ENCODE measurements at places on chromosomes 6 and 20.

DNA sequence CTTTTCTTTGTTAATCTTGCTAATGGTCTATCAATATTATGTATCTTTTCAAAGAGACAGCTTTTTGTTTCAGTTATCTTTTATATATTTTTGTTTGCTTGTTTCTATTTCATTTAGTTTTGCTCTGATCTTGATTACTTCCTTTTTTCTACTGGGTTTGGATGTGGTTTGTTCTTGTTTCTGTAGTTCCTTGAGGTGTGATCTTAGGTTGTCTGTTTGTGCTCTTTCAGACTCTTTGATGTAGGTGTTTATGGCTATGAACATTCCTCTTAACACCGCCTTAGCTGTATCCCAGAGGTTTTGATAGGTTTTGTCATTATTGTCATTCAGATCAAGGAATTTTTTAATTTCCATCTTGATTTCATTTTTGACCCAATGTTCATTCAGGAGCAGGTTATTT, 26.8 kb upstream of the TNFAIP3 start:
- no peak for DNase-seq

DNA sequence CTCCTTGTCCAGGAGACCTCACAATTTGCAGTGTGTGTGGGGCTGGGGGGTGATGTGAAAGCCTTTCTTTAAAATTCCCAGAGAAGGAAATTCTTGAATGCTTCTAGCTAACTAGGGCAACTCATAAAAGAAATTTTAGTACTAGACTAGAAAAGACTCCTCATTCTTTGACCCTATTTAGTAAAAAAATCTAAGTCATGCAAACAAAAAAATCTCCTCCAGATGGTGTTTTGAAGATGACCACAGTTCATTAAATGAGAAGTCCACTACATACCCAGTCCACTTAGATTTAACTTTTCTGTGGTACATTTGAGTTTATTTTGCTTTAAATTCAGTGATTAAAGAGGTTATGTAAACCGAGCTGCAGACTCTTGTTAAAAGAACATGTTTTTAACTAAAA, 67.5 kb downstream of the NDUFAF5 start:
- DNase-seq = no peak

DNA sequence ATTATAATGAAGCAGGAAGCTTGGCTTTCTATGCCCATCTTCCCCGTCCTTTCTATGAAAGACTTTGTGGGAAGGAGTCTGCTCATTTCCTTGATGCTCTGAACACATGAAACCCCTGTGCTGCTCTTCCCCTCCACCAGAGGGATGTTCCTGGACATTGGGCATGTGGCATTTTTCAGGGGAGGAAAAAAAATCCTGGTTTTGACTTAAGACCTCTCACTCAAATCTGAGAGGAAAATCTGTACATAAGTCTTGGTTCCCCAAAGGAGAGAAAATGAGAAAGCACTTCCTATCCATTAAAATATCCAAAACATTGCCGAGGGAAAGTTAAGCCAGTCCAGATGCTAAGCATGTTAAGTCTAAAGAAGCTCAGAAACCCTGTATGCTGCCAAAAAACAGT, 393.0 kb downstream of the PAX1 start:
- no peak for DNase-seq

DNA sequence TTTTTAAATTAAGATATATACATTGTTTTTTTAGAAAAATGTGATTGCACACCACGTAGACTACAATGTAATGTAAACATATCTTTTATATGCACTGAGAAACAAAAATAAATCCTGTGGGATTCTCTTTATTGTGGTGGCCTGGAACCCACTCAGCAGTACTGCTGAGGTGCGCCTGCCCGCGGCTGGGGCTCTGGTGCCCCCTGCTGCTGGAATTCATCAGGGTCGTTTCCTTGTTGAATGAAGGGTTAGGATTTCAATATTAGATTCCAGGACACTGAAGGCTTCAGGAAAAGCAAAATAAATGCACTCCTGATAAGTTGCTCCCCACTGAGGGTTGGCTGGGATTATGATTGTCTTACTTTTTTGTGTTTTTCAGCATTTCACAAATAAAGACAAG, 175.8 kb upstream of the GGTLC1 start:
- no peak for DNase-seq

DNA sequence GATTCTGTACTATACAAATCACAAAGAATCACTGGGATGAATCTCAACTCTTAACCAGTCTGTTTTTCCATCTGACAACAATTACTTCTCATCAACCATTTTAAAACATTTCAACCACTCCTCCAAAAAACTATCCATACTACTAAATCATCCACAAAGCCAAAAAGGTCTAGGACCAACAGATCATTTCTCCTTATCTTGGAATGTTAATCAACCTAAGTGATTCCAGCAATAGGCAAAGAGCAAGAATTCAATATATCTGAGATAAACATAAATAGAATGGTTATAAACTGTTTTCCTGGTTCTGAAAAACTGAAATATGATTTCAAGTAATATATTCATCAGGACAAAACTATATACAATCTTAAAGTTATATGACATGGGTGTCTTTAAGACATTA, 28.6 kb downstream of the RANBP9 start:
- DNase-seq = no peak

- no peak for DNase-seq
Measured at GRCh38 chr6:142409794-142410193, 108.0 kb downstream of the ADGRG6 start.
